ENCODE measurements at places on chromosomes 7 and 10.

DNA sequence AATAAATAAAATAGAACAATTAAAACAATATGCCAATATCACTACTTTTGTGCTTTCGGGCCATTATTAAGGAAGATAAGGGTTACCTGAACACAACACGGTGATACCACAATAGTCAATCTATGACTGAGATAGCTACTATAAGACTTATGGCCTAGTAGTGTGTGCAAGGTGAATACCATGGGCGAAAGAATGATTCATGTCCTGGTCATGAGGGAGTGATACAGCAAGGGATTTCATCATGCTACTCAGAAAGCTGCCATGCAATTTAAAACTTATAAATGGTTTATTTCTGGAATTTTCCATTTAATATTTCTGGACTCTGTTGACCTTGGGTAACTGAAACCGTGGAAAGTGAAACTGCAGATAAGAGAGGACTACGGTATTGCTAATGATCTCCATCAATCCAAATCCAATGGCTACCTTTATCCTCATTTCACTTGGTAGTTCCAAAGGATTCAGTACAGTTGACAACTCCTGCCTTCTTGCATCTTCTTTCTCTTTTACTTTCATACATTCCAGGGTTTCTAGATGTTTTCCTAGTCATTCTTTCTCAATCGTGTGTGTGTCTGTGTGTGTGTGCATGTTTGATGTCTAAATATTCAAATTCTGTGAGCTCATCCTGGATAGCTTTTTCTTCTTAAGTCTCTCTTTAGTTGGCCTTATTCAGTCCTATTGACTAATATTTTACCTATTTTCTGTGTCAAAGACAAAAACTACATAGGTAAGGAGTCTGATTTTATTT is 100.5 kb upstream of the MAGI2 start:
- DNase-seq, result no peak

- no peak for DNase-seq
Observed at GRCh38 chr10:124632064-124632531, 112.1 kb downstream of the FAM53B start.

GRCh38 chr7:107002529-107002998 is 41.9 kb upstream of the PRKAR2B start:
- DNase-seq, result no peak

GRCh38 chr10:101297901-101298486 is 56.0 kb upstream of the BTRC start:
- peak; percentile 12 for DNase-seq

GRCh38 chr7:35623381-35623780 is 71.6 kb downstream of the HERPUD2 start:
- no peak for DNase-seq

Data from glomerular endothelial cell (primary cell).